Stimulated activated CD8-positive, alpha-beta memory T cell treated with anti-CD3 and anti-CD28 coated beads, Interleukin-4, amount 100 ng/mL, for 1 hour (primary cell): ENCODE measurements at places on chromosomes 16 and 17.
A peak's percentile ranks its signal among the peaks of the same experiment; 100 is the strongest.

- no peak for DNase-seq
These were observed 4.6 kb downstream of the KRT34 start for GRCh38 chr17:41377546-41377945.

GRCh38 chr16:65657556-65657955 lies 535.7 kb upstream of the CDH11 start:
- no peak for DNase-seq

- no peak for DNase-seq
These were observed 33.4 kb downstream of the VAC14 start for GRCh38 chr16:70767377-70768202.

GRCh38 chr16:86512860-86513470 lies 2.6 kb downstream of the FOXF1 start:
- no peak for DNase-seq

- no peak for DNase-seq
These were observed 2.3 kb downstream of the IL17C start for GRCh38 chr16:88640498-88641247.

- DNase-seq = no peak
These were observed 595.7 kb upstream of the CDH5 start for GRCh38 chr16:65770752-65771151.

- DNase-seq = peak; percentile 79
These were observed 863 bp downstream of the LIMD2 start for GRCh38 chr17:63698886-63699637.

DNA sequence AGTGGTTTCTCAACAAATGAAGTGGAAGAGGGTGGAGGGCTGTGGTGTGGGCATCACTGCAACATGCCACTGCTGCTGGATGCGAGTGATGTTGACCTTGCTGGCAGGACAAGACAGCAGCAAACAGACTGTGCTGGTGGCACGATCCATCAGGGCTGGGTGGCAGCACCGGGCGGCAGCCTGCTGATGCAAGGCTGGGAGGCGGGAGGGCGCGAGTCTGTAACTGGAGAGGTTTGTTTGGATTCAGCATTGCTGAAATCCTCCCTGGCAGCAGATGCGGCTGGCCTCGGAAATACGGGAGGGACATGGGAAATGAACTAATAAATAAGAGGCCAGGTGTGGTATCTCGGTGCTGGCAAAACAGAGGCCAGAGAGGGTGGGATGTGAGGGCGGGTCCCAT lies 224.2 kb downstream of the ENGASE start:
- DNase-seq = no peak

GRCh38 chr16:51757124-51757470 lies 606.0 kb upstream of the SALL1 start:
- no peak for DNase-seq

DNA sequence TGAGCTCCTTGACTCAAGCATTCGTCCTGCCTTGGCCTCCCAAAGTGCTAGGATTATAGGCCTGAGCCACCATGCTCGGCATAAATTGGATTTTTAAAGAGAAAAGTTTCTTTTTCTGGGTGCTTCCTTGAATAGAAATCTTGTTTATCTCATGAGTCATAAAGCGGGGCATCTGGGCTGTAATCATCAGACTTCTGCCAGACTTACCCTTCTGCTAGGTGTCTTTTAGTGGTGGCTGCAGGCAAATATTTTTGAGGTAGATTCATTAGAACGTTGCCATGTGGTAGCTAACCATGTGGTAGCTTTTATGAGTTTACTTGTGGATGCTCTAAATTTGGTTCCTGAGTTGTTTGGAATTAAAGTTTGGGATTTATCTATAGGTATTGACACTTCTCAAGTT lies 13.4 kb downstream of the PGS1 start:
- DNase-seq = no peak

GRCh38 chr16:2822158-2822495 lies 5.1 kb downstream of the PRSS21 start:
- DNase-seq = no peak
